ENCODE measurements at places on chromosomes 13 and 19. TPM values are rescaled to one million over a fixed set of nuclear protein-coding genes. Genes with fewer than 3 reads are reported as not detected.

SPTBN4 gene
- total RNA-seq, result 3.7 TPM

CA11 gene
- 7.9 TPM for total RNA-seq

KLK14 gene
- total RNA-seq, result 0.80 TPM

PEG3 gene
- not detected for total RNA-seq

RFPL4AL1 gene
- not detected for total RNA-seq

MED4 gene
- total RNA-seq, result 70.4 TPM

CRX gene
- total RNA-seq, result not detected

NLRP7 gene
- total RNA-seq, result not detected

UNC13A gene
- 0.04 TPM for total RNA-seq

EXOC3L2 gene
- total RNA-seq, result not detected

ZGLP1 gene
- 3.7 TPM for total RNA-seq

CNFN gene
- total RNA-seq, result not detected

ARHGEF18 gene
- total RNA-seq, result 30.1 TPM

TRPM4 gene
- total RNA-seq, result 0.58 TPM

MIA gene
- not detected for total RNA-seq

OLFM4 gene
- not detected for total RNA-seq

LILRB3 gene
- total RNA-seq, result not detected

UBE2L5 gene
- not detected for total RNA-seq

IRGC gene
- total RNA-seq, result not detected

CAPS gene
- total RNA-seq, result 5.1 TPM

KIR2DL1 gene
- not detected for total RNA-seq

ASPDH gene
- not detected for total RNA-seq

CFAP97D2 gene
- not detected for total RNA-seq

ACER1 gene
- total RNA-seq, result 0.52 TPM

BCL2L12 gene
- total RNA-seq, result 69.6 TPM

ZNF85 gene
- total RNA-seq, result 16.4 TPM

ICAM4 gene
- total RNA-seq, result 0.66 TPM

ZSCAN5B gene
- not detected for total RNA-seq

CAPN12 gene
- total RNA-seq, result 9.0 TPM

ZNF229 gene
- total RNA-seq, result 0.09 TPM

TNNI3 gene
- not detected for total RNA-seq

RXFP2 gene
- not detected for total RNA-seq

INSL3 gene
- 10.5 TPM for total RNA-seq

FLT1 gene
- 25.5 TPM for total RNA-seq

LMTK3 gene
- 2.9 TPM for total RNA-seq

SYCN gene
- not detected for total RNA-seq

FFAR1 gene
- 1.5 TPM for total RNA-seq

LILRB4 gene
- not detected for total RNA-seq

PRX gene
- total RNA-seq, result 0.77 TPM

METTL21C gene
- not detected for total RNA-seq

F2RL3 gene
- not detected for total RNA-seq

C19orf33 gene
- total RNA-seq, result not detected
